H7 (cell line): ENCODE measurements at places on chromosomes 6 and 20. TPM values are rescaled to one million over a fixed set of nuclear protein-coding genes. Genes with fewer than 3 reads are reported as not detected.

The OVOL2 gene
- 3.3 and 7.8 TPM in 2 replicates for total RNA-seq

The SAMD3 gene
- total RNA-seq: 2.8 and 11.5 TPM in 2 replicates

The CD24 gene
- total RNA-seq: 1,059 and 1,266 TPM in 2 replicates

The RIPPLY2 gene
- 0.33 and 0.90 TPM in 2 replicates for total RNA-seq

DNA sequence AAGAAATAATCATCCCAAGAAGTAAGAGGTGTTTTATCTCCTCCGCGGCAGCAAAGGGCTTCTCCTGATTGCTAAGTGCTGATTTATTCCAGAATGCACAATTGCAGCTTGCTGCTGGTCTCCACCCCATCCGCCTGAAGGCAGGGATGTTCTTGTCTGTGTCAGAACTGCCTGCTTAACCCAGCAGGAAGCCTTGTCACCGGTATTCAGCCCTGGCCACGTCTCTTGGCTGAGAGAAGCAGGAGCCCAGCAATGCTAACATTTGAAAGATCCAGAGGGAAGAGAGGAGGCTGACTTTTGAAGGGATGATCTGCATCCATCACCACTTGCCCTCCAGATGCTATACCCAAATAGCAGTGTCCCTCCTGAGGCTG, 4.2 kb downstream of the SCML4 start:
- DNase-seq: peak; percentile 42

The HLA-DPB1 gene
- 27.6 and 29.3 TPM in 2 replicates for total RNA-seq

- no peak for DNase-seq
These were observed 77.7 kb downstream of the EFHC1 start for GRCh38 chr6:52497652-52498408.
